ENCODE measurements at places on chromosomes 16 and 17. TPM values are rescaled to one million over a fixed set of nuclear protein-coding genes. Genes with fewer than 3 reads are reported as not detected.

KRT9 gene
- total RNA-seq, result not detected

SCRN2 gene
- total RNA-seq, result 25.6 TPM

GRCh38 chr17:77778636-77779489 is 179.6 kb upstream of the TNRC6C start:
- no peaks in the 10 kb centered on the region for H3K27me3 ChIP-seq
- H3K4me3 ChIP-seq, result peak overlapping the region; percentile 15
- H3K4me1 ChIP-seq, result peaks cover 30% of the 10 kb centered on the region
- peak overlapping the region; percentile 42 for H3K27ac ChIP-seq
- DNase-seq, result peak; percentile 71
- no peaks in the 10 kb centered on the region for H3K36me3 ChIP-seq

GRCh38 chr16:23434380-23434779 is 18.6 kb downstream of the COG7 start:
- peak; percentile 31 for DNase-seq
- no peak overlapping the region for H3K4me3 ChIP-seq
- no peaks in the 10 kb centered on the region for H3K4me1 ChIP-seq
- H3K27ac ChIP-seq, result no peak overlapping the region
- no peaks in the 10 kb centered on the region for H3K27me3 ChIP-seq

- no peaks in the 10 kb centered on the region for H3K36me3 ChIP-seq
- no peak for DNase-seq
These were observed 346.6 kb downstream of the PMP22 start for GRCh38 chr17:14918540-14918939.
